Activated B cell treated with CpG ODN at 0.5 μM for 24 hours (primary cell): ENCODE measurements at places on chromosomes 1 and 21.

DNA sequence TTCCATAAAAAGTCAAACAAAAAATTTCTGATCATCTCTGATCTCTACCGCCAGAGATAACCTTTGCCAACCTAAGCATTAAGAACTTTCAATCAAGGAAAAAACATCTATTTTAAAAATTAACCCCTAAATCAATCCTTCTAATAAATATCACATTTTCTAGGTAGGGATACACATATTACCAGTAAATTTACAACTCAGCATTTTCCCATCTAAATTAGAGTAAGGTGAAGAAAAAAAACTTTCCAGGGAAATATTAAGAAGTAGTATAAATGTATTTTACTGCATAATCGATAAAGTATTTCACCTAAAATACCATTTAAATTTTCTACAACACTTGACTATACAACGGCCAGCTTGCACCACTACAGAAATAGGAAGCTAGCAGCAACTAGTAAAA is 1.5 kb downstream of the STX6 start:
- H3K27me3 ChIP-seq, result no peaks in the 10 kb centered on the region
- peak overlapping the region; percentile 94 for H3K27ac ChIP-seq
- peaks cover 23% of the 10 kb centered on the region for H3K36me3 ChIP-seq
- H3K4me1 ChIP-seq, result peaks cover 40% of the 10 kb centered on the region

GRCh38 chr1:87213135-87213515 is 115.6 kb upstream of the LMO4 start:
- no peaks in the 10 kb centered on the region for H3K4me1 ChIP-seq
- DNase-seq, result no peak
- H3K4me3 ChIP-seq, result no peak overlapping the region
- no peaks in the 10 kb centered on the region for H3K36me3 ChIP-seq
- H3K27me3 ChIP-seq, result peaks cover 5% of the 10 kb centered on the region

- no peak overlapping the region for H3K27ac ChIP-seq
- DNase-seq, result no peak
- no peak overlapping the region for H3K4me3 ChIP-seq
Observed at GRCh38 chr1:41232305-41232704, 9.8 kb downstream of the SCMH1 start.

DNA sequence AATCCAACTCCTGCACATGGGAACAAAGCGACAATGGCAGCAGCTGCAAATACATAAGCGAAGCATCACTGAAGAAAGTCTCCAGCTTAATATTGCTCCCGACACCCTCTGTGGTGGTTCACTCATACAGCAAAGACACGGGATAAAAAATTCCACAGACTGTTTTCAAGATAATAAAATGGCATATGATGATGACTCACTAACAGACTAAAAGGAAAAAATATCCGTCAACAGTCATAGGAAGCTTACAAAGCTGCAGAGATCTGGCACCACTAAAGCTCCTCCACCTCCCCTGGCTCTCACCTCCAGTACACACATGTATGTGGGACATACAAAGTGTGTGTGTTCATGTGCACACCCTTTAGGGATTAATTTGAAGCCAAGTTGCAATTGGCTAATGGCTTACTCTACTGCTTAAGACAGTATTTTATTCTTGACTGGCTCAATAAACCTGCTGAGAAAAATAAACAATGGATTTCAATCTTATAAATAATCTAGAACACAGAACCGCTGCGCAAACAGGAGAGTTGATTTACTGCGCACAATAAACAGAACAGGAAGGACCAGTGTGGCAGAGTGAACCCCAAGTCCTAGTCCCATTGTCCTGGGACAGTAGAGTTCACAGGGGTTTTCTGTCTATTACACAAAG is 94.4 kb downstream of the SLC45A1 start:
- H3K36me3 ChIP-seq, result peaks cover 69% of the 10 kb centered on the region
- no peak for DNase-seq
- peaks cover 53% of the 10 kb centered on the region for H3K4me1 ChIP-seq
- no peaks in the 10 kb centered on the region for H3K27me3 ChIP-seq
- H3K4me3 ChIP-seq, result no peak overlapping the region
- H3K27ac ChIP-seq, result peak overlapping the region; percentile 8

DNA sequence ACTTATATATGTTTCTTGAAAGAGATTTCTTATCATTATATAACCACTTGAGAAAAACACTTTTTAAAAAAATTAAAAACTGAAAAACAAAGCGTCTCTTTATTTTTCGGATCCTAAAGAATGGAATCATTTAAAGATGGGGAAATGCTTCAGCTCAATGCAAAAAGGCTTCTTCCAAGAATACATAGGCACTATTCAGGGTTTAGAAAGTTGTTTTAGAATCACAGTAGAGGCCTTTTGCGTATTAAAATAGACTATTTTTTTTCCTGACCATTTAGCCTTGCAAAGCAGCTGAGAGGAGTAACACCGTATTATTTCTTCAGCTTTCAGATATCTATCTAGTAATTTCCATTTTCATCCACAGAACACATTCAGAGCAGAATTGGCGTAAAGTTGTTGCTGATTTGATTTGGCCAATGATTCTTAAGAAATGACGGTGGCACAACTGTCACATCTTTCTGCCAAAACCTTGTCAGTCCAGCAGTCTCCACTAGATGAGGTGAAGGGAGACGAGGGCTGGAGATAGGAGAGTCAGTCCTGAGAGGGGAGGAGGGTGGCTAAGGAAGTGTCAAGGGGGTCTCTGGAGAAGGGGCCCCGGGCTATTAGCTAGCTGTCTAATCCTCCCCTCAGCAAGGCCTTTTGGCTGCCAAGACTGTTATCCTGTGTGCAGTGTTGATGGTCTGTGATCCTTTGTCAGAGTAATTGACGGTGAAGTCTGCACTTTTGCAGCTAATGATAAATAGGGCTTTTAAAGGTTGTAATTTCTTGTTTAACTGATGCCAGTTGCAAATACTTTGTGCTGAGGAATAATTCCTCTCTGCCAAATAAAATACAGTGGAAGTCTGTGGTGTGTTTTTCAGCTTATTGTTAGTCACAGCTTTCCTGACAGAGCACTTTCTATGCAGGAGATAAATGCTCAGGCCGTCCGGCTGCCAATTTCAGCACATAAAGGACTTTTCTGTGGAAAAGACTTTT is 34.7 kb downstream of the PRRX1 start:
- H3K27me3 ChIP-seq, result peaks cover 7% of the 10 kb centered on the region
- H3K4me3 ChIP-seq, result no peak overlapping the region

DNA sequence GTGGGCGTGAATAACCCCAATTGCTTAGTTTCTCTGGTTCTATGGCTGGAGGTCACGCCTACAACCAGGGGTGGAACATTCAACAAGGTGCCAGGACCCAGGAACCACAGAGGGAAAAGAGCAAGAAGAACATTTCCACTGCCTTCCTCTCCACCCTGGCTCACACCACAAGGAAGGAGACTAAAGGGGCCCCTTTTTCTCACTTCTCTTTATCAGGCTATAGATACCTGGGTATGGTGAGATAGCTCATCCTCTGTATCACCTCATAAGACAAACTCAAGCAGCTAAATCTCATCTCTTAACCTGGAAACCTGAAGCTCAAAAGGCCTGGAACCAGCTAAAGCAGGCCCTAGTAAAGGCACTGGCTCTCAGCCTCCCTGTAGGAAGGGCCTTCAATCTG is 438.8 kb upstream of the OLFM3 start:
- no peaks in the 10 kb centered on the region for H3K36me3 ChIP-seq
- no peaks in the 10 kb centered on the region for H3K27me3 ChIP-seq
- H3K27ac ChIP-seq, result no peak overlapping the region
- H3K4me3 ChIP-seq, result no peak overlapping the region
- no peaks in the 10 kb centered on the region for H3K4me1 ChIP-seq

GRCh38 chr1:41640141-41640751 is 155.8 kb upstream of the EDN2 start:
- peak overlapping the region; percentile 25 for H3K4me3 ChIP-seq
- H3K27ac ChIP-seq, result peak overlapping the region; percentile 79
- H3K4me1 ChIP-seq, result peaks cover 41% of the 10 kb centered on the region
- H3K36me3 ChIP-seq, result no peaks in the 10 kb centered on the region

- no peaks in the 10 kb centered on the region for H3K4me1 ChIP-seq
- H3K4me3 ChIP-seq, result no peak overlapping the region
- H3K36me3 ChIP-seq, result no peaks in the 10 kb centered on the region
- no peak for DNase-seq
Observed at GRCh38 chr1:232793944-232794343, 11.3 kb upstream of the MAP10 start.

DNA sequence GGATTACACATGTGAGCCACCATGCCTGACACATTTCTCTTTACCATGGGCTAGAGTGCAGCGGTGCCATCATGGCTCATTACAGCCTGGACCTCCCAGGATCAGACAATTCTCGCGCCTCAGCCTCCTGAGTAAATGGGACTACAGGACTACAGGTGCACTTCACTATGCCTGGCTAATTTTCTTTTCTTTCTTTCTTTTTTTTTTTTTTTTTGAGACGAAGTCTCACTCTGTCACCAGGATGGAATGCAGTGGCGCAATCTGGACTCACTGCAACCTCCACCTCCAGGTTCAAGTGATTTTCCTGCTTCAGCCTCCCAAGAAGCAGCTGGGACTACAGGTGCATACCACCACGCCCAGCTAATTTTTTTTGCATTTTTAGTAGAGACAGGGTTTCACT is 14.8 kb upstream of the KIF1B start:
- no peak for DNase-seq
- H3K27ac ChIP-seq, result no peak overlapping the region
- no peaks in the 10 kb centered on the region for H3K36me3 ChIP-seq
- H3K27me3 ChIP-seq, result no peaks in the 10 kb centered on the region
- H3K4me3 ChIP-seq, result no peak overlapping the region

DNA sequence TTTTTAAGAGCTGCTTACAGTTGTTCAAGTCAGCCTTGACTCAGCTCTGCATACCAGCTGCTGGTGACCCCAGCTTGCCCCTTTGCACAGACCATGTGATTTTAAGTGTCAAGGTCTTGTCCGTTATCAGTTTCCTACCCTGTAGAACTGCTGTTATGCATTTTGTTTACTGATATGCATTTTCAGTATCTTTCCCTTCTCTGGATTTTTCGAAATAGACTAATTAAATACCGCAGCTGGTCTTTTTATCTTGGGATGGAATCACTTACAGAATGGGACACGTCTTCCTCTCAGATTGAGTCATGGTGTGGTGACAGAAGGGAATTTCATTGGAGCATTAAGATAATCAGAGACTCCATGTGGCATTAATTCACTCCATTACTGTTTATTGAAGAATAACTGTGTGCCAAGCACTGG is 145.6 kb downstream of the FMN2 start:
- H3K36me3 ChIP-seq, result no peaks in the 10 kb centered on the region
- H3K27ac ChIP-seq, result no peak overlapping the region
- H3K27me3 ChIP-seq, result no peaks in the 10 kb centered on the region
- DNase-seq, result no peak
- H3K4me1 ChIP-seq, result no peaks in the 10 kb centered on the region
- H3K4me3 ChIP-seq, result no peak overlapping the region

DNA sequence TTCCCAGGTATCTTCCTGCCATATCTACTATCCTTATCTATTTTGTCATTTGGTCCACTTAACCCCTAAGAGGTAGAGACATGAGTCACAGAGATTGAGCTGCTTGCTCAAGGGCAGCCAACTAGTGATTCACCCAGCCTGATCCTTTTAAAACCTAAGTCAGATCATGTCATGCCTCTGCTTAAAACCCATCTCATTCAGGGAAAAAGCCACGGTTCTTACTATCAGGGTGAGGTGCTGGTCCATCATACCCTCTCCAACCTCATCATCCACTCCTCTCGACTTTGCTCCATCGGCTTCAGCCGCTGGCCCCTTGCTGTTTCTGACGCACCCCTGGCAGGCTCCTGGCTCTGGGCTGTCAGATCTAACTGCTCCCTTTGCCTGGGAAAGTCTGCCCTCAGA is 14.4 kb upstream of the PPP1R15B start:
- no peak overlapping the region for H3K4me3 ChIP-seq
- H3K27ac ChIP-seq, result no peak overlapping the region
- DNase-seq, result no peak
- H3K36me3 ChIP-seq, result peaks cover 83% of the 10 kb centered on the region
- peaks cover 6% of the 10 kb centered on the region for H3K4me1 ChIP-seq

DNA sequence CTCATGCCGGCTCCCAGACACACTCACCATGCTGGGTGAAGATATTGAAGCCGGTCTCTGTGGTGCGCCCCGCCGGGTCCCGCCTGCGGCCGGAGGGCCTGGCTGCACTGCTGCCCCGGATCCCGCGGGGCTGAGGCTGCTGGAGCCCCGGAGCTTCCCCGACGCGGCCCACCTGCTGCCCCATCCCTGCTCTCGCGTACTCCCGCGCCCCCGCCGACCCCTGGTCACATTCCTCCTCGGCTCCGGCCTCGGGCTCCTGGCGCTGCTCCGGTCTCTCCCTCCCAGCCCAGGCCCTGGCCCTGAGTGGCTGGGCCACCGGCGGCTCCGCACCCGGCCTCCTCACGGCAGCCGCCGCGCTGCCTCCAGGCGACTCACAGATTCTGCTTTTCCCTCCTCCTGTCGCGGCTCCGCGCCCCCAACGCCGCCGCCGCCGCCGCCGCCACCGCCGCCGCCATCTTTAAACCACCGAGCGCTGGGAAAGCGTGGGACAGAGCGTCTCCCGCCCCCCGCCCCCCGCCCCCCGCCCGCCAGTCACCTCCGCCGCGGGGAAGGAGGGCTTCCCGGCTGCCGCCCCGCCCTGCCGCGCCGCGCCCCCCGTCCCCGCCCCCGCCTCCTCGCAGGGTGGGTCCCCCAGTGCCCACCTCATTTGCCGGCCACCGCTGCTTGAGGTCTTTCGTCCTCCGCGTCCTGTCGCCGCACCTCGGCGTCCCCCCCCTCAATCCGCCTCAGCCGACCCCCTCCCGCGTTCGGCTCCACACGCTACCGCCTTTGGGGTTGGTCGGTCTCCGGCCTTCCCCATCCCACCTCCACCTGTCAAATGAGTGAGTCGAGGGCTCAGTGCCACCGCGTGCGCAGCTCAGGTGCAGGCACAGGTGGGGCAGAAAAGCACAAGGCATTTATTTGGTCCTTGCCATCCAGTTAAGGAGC is at the start of gene ABL2:
Gene ABL2 (minus strand): TSS at position 464 of the 927 bp plus-strand sequence. CDS start 280 bp downstream, at position 184.
- H3K36me3 ChIP-seq, result peaks cover 2% of the 10 kb centered on the region
- peaks cover 23% of the 10 kb centered on the region for H3K4me1 ChIP-seq
- H3K4me3 ChIP-seq, result peak within 1 kb of the TSS; percentile 95
- peak within 1 kb of the TSS; percentile 78 for H3K27ac ChIP-seq

- H3K27me3 ChIP-seq, result peaks cover 18% of the 10 kb centered on the region
- H3K36me3 ChIP-seq, result no peaks in the 10 kb centered on the region
- H3K4me1 ChIP-seq, result peaks cover 14% of the 10 kb centered on the region
- H3K27ac ChIP-seq, result no peak overlapping the region
- no peak for DNase-seq
Observed at GRCh38 chr1:26961826-26962225, 1.6 kb upstream of the KDF1 start.

DNA sequence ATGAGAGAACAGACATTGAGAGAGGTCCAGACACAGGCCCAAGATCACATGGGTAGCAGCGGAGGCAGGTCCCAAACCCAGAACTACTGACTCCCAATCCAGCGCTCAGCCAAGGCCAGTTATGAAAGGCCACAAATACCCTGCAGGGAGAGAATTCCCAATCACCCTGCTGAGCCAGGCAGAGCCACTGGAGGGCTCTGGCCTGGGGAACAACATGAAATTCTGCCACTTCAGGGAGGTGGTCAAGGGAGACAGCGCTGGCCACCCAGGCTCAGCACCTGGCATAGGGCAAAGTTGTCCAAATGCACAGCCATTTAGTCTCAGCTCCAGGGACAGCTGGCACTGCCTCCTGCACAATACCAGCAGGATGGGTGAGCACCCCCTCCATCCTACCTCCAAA is 27.5 kb downstream of the SLC9A1 start:
- no peak overlapping the region for H3K27ac ChIP-seq
- peaks cover 4% of the 10 kb centered on the region for H3K36me3 ChIP-seq
- H3K4me1 ChIP-seq, result peaks cover 12% of the 10 kb centered on the region
- no peaks in the 10 kb centered on the region for H3K27me3 ChIP-seq

GRCh38 chr1:240739754-240740153 is 127.8 kb upstream of the GREM2 start:
- no peaks in the 10 kb centered on the region for H3K36me3 ChIP-seq
- H3K4me3 ChIP-seq, result no peak overlapping the region
- no peaks in the 10 kb centered on the region for H3K27me3 ChIP-seq
